ENCODE measurements at places on chromosomes 11 and 22.

- DNase-seq: no peak
Observed at GRCh38 chr22:50247748-50248147, 2.9 kb upstream of the TUBGCP6 start.

DNA sequence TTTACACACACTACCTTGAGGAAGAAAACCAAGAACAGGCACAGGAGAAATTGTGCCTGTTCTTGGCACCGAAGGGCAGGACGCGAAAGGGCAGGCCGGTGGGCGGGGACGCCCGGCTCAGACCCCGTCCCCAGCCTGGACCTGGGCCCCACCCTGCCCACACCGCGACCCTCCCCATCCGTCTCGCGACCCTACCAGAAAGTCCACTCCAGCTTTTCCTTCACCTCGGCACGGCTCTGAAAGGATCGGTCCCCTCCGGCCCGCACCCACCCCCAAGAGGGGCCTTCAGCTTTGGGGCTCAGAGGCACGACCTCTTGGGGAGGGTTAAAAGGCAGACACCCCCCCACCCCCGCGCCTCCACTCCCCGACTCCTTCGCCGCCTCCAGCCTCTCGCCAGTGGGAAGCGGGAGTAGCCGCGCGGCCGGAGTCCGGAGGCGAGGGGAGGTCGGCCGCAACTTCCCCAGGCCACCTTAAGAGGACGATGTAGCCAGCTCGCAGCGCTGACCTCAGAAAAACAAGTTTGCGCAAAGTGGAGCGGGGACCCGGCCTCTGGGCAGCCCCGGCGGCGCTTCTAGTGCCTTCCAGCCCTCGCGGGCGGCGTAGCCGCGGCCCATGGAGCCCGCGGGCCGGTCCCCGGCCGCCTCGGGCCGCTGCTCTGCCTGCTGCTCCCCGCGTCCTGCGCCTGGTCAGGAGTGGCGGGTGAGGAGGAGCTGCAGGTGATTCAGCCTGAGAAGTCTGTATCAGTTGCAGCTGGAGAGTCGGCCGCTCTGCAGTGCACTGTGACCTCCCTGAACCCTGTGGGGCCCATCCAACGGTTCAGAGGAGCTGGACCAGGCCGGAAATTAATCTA, 4.4 kb downstream of the SEC14L6 start:
- no peak for DNase-seq

DNA sequence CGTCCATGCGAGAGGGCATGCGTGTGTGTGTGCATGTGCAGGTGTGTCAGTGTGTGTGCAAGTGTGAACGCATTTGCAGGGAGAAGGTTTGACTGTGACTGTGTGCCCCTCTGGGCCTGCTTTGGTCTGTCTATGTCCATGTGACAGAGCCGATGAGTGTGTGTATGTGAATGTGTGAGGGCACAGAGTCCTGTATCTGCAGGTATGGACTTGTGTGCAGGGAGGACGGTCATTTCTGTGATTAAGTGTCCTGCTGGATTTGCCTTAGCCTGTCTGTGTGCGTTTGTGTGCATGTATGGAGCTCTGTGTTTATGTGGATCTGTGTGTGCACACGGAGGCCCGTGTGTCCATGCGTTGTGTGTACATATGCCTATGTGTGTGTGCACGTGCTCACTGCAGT, 5.4 kb downstream of the EMID1 start:
- DNase-seq: no peak

GRCh38 chr11:126083829-126084607, 21.4 kb upstream of the CDON start:
- no peak for DNase-seq

- DNase-seq: no peak
Observed at GRCh38 chr22:47238690-47239473, 476.4 kb downstream of the TBC1D22A start.

DNA sequence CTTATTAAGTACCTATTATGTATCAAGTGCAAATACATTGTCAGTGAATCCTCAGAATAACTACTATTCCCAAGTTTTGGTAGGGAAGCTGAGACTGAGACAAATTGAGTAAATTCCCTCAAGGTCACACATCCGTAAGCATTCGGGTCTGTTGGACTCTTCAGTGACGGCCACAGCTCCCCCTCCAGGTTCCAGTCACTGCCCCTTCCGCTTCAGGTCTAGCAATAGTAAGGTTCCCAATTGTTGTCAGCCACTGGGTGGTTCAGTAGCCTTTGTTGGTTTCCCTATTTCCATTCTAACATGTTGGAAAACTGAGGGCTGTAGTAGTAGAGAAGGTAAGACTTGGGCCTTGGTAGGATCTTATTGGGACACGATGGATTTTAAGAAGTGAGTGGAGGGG, 54.9 kb upstream of the TNRC6B start:
- DNase-seq: no peak

GRCh38 chr11:107719073-107719472, 7.2 kb upstream of the SLN start:
- DNase-seq: no peak

DNA sequence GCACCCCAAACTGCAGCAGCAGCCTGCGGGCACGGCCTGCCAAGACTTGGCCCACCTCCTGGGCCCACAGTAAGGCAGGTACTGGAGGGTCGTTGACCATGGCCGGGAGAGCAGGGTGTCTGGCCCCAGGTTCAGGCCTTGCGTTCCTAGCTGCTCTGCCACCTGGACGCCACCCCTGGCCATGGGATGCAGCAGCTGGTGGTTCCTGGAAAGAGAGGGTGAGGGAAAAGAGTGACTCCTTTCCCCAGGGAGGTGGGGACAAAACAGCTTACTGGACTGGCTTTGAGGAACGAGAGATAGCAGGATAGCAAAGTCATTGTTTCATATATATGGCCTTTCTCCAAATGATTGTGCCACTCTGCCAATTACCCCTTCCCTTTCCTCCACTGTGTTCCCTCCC, 1.8 kb downstream of the BSCL2 start:
- no peak for DNase-seq

DNA sequence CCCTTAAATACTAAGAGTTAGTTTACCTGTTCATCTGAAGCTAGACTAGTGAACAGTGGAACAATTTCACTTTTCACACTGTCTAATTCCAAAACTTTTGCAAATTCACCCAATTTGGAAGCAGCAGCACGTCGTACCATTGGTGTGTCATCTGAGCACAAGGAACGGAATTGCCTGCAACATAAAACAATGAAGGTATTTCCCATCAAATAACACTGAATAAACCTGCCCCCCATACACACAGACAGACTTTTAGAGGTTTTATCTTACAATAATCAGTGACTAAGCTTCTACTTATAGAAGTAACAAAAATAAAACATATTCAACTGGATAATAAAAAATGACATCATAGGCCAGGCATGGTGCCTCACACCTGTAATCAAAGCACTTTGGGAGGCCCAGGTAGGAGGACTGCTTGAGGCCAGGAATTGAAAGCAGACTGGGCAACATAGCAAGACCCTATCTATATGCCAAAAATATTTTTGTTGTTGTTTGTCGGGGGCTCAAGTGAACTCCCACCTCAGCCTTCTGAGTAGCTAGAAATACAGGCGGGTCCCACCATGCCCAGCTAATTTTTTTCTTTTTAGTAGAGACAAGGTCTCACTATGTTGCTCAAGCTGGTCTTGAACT, 6.3 kb downstream of the PPP2R1B start:
- DNase-seq: no peak

- DNase-seq: no peak
Observed at GRCh38 chr11:129817534-129818051, 1.9 kb downstream of the TMEM45B start.

- DNase-seq: no peak
Observed at GRCh38 chr11:122394313-122394712, 261.2 kb upstream of the UBASH3B start.

GRCh38 chr11:85749884-85750283, 61.1 kb downstream of the SYTL2 start:
- no peak for DNase-seq

DNA sequence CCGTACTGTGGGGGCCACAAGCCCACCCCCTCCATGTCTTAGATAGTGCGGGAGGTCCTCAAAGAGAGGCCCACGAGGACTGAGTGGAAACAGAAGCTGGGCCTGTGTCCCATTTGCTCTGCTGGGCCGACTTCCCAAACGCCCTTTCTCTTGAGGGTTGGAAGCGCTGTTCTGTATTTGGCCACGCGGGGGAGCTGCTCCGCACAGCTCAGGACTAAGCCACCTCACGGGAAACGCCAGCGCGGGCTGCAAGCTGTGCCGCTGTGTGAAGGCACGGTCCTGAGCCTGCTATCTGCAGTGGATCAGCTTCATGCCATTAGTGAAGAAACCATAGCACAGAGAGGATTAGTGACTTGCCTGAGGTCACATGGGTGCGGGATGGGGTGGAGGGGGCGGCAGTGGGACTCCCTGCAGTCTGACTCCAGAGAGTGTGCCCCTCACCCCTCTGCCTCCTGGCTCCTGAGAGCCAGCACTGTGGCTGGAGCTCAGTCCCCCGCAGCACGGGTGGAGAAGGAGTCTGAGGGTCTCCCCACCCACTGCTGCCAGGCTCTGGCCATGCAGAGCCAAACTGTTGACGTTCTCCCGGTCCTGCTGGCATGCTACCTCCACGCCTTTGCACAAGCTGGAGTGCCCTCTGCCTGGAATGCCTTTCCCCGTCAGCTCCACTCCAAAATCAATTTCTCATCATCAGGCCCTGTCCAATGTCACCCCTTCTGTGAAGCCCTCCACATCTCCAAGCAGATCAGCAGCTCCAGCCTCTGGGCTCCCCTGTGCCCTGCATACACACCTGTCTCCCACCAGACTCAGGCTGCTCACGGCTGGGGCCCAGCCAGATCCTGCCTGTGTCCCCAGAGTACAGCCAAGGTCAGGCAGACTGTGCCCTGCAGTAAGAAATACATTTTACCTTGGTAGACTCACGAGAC, 51.5 kb upstream of the LRRC32 start:
- DNase-seq: peak; percentile 48

All from stimulated activated CD8-positive, alpha-beta memory T cell treated with anti-CD3 and anti-CD28 coated beads, Interleukin-4, amount 100 ng/mL, for 1 hour (primary cell).